ENCODE measurements at places on chromosomes 16 and 17. TPM values are rescaled to one million over a fixed set of nuclear protein-coding genes. Genes with fewer than 3 reads are reported as not detected.

DNA sequence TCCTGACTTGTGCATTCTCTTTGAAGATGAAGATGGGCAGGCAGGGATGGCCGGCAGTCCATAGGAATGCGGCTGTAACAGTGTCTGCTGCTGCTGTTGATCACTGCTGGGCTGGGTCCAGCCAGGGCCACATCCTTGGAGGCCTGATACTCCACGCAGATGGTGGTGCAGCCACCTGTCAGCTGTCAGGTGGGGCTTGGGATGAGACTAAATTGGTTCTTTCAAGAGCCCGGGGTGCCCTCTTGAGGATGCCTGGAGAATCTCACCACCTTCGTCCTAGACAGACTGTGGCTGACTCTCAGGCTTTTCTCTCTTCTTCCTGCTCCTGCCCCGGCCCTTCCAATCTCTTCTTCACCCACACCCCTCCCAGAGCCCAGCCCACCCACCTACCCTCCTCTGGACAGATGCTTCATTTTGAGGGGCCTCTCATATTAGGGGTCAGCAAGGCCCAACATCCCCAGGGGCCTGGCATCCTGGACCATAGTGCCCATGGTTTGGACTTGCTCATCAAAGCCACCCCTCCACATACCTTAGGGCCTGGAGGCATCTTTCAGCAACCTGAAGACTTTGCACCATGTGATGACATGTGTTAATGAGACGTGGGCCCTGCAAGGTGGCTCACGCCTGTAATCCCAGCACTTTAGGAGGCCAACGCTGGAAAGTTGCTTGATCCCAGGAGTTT lies 19.1 kb downstream of the OSBPL7 start:
- H3K27me3 ChIP-seq, result no peaks in the 10 kb centered on the region
- H3K4me1 ChIP-seq, result no peaks in the 10 kb centered on the region
- H3K4me3 ChIP-seq, result no peak overlapping the region
- DNase-seq, result no peak
- peaks cover 8% of the 10 kb centered on the region for H3K36me3 ChIP-seq

DNA sequence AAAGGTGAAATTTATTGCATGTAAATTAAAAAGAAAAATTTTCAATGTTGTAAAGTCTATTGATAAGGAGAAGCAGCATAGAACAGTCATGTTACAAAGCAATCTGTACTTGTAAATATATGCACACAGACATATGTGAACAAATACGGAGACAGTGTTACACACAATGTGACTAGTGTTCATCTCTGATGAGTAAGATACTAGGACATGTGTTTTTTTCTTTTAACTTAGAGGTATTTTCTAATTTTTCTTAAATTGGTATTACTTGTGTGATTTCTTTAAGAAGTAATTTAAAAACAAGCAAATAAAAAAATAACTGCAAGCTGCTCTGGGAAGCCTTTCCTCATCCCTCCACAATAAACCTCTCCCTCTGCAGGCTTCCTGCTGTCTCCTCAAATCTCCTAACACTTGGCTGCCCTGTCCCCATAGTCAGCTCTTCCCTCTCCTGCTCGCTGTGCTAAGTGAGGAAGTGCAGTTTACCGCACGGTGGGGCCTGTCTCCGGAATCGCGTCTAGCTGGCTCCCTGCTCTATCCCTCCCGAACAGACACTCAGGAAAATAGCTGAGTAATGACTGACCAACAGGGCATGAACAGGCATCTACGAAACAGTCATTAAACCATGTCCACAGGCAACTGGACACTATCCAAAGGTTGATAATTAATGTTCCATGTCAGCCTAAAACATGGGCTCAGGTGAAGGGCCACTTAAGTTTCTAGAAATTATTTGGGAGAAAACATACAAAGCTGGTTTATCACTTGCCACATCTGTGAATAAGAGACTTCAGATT lies 35.9 kb downstream of the CMTM4 start:
- H3K4me3 ChIP-seq, result no peak overlapping the region
- H3K27ac ChIP-seq, result peak overlapping the region; percentile 33

GRCh38 chr17:8103549-8103948 lies 14.8 kb downstream of the ALOXE3 start:
- no peaks in the 10 kb centered on the region for H3K4me1 ChIP-seq
- H3K27ac ChIP-seq, result no peak overlapping the region
- peaks cover 3% of the 10 kb centered on the region for H3K27me3 ChIP-seq
- H3K4me3 ChIP-seq, result no peak overlapping the region
- no peak for DNase-seq

Gene CCL16
- not detected for total RNA-seq

DNA sequence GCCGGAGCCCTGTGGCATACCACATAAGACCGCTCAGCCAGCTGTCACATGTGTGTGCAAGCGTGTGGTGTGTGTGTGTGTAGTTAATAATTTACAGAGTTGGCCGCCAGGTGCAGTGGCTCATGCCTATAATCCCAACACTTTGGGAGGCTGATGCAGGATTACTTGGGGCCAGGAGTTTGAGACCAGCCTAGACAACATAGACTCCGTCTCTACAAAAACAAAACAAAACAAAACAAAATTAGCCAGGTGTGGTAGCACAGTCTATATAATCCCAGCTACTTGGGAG lies 20.4 kb downstream of the SOCS1 start:
- H3K36me3 ChIP-seq, result no peaks in the 10 kb centered on the region
- peaks cover 65% of the 10 kb centered on the region for H3K4me1 ChIP-seq
- no peaks in the 10 kb centered on the region for H3K27me3 ChIP-seq
- DNase-seq, result no peak
- H3K4me3 ChIP-seq, result no peak overlapping the region

GRCh38 chr17:79082311-79083190 lies 7.9 kb downstream of the ENGASE start:
- H3K36me3 ChIP-seq, result peaks cover 4% of the 10 kb centered on the region
- H3K27me3 ChIP-seq, result no peaks in the 10 kb centered on the region
- DNase-seq, result peak; percentile 52
- no peaks in the 10 kb centered on the region for H3K4me1 ChIP-seq
- H3K4me3 ChIP-seq, result no peak overlapping the region

DNA sequence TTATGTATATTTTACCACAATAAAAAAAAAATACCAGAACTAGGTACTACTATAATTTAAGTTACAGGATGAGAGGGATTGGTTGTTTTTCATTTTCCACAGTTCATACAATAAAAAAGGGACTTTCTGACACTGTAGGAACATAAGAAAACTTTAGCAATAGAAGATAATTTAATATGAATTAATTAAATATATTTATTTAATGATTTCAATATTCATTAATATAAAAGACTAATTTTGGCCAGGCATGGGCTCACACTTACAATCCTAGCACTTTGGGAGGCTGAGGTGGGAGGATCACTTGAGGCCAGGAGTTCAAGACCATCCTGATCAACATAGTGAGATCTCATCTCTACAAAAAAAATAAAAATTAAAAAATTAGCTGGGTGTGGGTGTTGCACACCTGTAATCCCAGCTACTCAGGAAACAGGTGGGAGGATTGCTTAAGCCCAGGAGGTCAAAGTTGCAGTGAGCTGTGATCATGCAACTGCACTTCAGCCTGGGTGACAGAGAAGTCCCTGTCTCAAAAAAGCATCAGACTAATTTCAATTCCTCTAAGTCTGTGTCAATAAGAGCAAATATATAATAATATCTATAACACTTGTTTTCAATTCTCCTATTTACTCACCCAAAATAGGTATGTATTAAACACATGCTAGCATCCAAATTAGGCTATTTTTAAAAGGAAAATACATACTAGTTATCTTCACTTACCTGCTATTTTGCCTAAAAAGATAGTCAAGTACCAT lies 79.6 kb downstream of the BRIP1 start:
- no peak overlapping the region for H3K27ac ChIP-seq
- no peaks in the 10 kb centered on the region for H3K36me3 ChIP-seq
- no peaks in the 10 kb centered on the region for H3K4me1 ChIP-seq
- DNase-seq, result no peak

- peak; percentile 79 for DNase-seq
- no peak overlapping the region for H3K4me3 ChIP-seq
- no peaks in the 10 kb centered on the region for H3K27me3 ChIP-seq
- peaks cover 67% of the 10 kb centered on the region for H3K4me1 ChIP-seq
Measured at GRCh38 chr16:70746708-70747424, 54.1 kb downstream of the VAC14 start.

Gene XYLT1
- 0.92 TPM for total RNA-seq

Gene PRR35
- not detected for total RNA-seq

DNA sequence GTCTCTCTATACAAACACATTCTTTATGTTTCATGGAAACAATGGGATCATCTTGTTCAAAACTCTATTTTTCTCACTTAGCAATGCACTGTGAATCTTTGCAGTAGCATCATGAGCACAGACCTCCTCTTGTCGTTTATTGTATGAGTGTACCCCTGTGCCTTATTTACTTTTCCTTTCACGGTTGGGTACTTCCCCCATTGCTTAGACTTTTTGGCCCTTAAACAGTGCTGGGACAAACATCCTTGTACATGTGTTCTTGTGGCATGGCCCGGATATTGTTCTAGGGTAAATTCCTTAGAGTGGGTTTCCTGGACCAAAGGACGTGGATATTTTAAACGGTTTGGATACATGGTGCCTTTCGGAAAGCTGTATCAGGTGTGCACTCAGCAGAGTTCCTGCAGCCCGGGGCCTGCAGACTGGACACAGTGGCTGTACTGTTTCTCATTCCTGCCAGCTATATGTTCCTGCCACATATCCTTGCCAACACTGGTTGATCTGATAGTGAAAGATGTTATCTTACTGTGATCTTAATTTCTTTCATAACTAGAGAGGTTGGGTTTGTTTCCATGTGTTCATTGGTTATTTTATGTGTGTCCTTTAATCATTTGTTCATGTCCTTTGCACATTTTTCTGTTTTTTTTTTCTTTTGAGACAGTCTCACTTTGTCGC lies 111.1 kb downstream of the OR1D5 start:
- no peaks in the 10 kb centered on the region for H3K27me3 ChIP-seq
- H3K4me3 ChIP-seq, result no peak overlapping the region
- peaks cover 10% of the 10 kb centered on the region for H3K4me1 ChIP-seq
- DNase-seq, result no peak
- H3K27ac ChIP-seq, result no peak overlapping the region

Gene STXBP4
- total RNA-seq, result 3.8 TPM

Gene CDRT4
- total RNA-seq, result 4.1 TPM

DNA sequence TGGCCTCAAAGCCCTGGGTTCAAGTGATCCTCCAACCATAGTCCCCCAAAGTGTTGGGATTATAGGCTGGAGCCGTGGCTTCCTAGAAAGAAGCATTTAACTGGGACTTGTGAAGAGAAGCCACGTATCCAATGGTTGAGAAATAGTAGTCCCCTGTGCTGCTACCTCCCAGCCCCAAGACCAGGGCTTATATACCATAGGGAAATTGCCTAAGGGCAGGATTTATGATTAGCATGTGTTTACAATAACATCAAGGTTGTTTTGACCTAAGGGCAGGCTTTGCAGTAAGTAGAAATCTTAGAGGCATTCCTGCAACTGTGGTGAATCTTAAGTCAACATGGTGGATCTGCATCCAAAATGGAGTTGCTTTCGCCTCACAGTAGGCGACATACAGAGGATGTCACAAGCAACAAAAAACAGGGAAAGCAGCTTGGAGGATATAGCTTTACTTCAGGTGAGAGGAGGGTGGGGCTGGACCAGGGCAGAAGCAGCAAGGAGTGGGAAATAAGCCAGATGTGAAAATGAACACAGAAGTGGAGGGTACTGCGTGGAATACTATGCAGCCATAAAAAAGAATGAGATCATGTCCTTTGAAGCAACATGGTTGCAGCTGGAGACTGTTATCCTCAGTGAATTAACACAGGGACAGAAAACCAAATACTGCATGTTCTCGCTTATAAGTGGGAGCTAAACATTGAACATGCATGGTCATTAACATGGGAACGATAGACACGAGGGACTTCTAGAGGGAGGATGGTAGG lies 18.7 kb upstream of the NSMCE1 start:
- DNase-seq, result no peak
- H3K4me1 ChIP-seq, result peaks cover 31% of the 10 kb centered on the region
- H3K4me3 ChIP-seq, result no peak overlapping the region
- no peaks in the 10 kb centered on the region for H3K27me3 ChIP-seq

Gene PHF12
- 24.6 TPM for total RNA-seq

DNA sequence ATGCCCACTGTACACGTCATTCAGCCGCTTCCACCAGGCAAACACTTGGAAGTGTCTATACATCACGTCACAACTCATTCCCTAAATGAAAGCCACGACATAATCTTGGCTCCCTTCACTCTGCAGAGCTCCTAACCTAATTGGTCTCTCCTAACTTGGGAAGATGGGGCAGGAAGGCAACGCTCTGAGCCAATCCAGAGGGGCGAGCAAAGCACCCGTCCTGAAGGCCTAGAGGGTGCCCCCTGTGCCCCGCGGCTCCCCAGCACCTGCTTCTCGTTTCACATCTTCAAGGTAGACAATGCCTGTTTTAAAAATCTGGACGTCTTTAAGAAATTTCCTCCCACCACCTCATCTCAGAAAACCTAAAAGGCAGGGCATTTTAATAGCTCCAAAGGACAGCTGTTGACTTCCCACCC lies 1.0 kb downstream of the CSNK2A2 start:
- peaks cover 18% of the 10 kb centered on the region for H3K4me1 ChIP-seq
- H3K4me3 ChIP-seq, result peak overlapping the region; percentile 91
- peaks cover 18% of the 10 kb centered on the region for H3K36me3 ChIP-seq
- DNase-seq, result no peak
- H3K27ac ChIP-seq, result peak overlapping the region; percentile 73
- peaks cover 2% of the 10 kb centered on the region for H3K27me3 ChIP-seq

All from heart right ventricle (tissue), 16 donors.